ENCODE measurements at places on chromosomes 1 and 21.

- no peak for DNase-seq
Measured at GRCh38 chr1:204692841-204693356, 7.4 kb upstream of the LRRN2 start.

DNA sequence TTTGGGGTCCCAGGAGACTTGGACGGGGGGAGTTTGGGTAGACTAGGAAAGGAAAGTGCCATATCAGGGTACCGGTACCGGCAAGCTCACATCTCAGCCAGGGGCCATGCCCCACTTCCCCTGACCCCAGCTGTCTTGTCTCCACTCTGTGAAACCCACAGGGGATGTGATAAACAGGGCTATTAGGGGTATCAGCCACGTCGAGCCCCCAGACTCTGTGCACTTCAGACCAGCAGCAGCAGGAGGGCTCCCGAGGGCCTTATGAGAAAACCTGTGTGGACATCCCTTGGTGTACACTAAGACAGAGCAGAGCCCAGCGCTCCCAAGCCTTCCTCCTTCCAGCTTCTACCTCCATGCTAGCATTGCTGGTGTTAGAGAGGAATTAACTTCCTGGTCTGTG, 46.3 kb downstream of the TNNT2 start:
- no peak for DNase-seq

DNA sequence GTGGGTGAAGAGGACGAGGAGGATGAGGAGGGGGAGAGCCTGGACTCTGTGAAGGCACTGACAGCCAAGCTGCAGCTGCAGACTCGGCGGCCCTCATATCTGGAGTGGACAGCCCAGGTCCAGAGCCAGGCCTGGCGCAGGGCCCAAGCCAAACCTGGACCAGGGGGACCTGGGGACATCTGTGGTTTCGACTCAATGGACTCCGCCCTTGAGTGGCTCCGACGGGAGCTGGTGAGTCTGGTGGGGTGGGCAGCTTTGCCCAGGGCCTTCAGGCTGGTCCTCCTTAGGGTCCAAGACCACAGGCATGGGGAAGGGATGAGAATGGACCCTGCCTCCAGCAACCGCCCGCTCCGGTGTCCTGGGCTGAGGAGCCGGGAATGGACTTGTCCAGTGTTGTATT, 430 bp downstream of the FAM167B start:
- DNase-seq = no peak

DNA sequence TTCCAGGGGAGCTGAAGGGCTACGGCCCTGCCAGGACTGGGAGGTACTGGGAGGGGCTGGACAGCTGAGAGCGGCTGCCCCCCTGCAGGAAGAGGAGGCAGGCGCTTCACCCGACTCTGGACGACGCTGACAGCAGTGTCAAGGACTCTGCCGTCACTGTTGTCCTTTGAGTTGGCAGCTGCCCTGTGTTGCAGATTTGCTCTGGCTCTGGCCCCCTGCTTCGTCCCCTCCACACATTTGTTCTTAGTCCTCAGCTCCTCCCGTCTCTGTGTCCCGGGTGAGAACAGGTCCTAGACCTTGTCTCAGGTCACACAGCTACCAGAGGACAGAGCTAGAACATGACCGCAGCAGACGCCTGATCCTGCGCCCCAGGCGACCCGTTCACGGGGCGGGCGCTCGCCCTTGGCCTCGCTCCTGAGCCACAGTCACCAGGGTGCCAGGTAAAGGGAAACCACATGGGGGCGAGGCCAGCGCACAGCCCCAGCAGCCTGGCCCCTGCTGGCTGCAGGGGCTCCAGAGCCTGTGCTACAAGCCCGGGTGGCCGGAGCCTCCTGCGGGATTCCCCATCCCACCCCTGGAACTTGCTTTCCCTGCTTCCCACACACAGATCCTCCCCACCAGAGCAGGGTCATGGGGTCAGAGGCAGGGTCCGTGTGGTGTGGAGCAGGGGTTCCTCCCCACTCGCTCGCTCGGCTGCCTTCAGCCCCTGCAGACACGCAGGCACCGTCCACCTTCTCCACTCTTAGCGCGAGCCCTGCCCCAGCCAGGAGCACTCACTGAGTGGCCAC, 10.7 kb upstream of the NPHP4 start:
- DNase-seq = no peak

DNA sequence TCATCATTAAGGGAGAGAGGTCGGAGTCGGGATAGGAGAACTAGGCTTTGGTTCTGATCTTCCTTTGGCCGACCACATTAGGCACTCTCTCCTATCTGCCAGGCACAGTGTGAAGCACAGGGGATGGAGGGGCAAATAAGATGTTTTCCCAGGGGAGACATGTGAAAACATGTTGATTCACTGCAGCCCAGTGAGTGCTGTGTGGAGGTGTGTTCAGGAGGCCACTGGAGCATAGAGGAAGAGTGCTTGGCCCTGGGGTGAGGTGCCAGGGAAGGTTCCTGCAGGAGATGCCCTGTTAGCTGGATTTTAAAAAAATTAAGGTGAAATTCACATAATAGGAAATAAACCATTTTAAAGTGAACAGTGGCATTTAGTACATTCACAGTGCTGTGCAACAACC, 3.7 kb downstream of the VANGL2 start:
- DNase-seq = no peak

DNA sequence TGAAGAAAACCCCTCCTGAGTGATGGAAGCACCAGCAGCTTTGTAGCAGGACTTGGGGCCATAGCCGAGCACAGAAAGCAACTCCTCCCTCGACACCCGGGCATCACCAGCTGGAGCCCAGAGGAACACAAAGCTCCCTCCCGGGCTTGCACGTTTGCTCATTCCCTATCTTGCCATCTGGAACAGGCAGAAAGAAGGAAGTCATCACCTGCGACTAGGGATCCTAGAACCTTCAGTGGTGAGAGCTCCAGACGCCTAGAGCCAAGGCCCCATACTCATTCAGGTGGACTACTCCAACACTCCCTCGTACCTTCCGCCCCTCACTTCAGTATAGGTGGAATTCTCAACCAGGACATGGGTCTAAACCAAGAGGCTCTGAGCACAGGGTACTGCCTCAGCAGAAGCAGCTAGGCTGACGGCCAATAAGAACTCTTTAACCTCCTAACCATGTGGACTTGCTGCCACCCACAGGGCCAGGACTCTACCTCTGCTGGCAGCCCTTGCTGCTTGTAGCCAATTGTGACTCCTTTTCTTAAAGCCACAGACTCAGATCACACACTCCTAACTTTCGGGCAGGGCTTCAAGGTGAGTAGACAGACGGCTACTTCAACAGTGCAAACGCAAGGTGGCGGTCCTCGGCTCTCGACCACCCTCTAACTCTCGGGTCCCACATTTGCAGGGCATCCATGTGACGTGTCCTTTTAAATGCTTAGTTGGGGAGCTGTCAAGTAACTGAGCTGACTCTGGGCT, 65.4 kb downstream of the NPHP4 start:
- DNase-seq = no peak

DNA sequence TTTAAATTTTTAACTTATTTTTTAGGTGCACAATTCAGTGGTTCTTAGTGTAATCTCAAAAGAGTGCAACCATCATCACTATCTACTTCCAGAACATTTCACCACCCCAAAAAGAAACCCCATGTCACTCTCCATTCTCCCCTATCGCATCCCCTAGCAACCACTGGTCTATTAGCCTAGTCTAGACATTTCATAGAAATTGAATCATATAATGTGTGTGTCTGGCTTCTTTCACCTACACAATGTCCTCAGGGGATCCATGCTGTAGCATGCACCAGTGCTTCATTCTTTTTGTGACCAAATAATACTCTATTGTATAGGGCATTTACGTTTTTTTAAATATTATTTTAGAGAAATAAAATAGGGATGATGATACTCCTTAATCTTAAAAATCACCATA, 64.7 kb downstream of the JAK1 start:
- DNase-seq = no peak

DNA sequence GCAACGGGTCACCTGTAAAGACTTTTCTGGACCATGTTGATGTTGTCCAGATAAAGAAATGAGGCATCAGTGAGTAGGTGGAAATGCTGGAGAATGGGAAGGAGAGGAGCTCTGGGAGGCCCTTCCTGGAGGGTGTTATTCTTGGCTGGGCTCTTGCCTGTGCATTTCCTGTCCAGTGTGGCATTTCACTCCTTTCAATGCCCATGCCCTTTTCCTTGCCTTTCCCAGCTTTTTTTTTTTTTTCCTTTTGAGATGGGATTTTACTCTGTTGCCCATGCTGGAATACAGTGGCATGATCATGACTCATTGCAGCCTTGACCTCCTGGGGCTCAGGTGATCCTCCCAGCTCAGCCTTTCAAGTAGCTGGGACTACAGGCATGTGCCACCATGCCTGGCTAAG, 11.8 kb downstream of the NOS1AP start:
- DNase-seq = no peak

- no peak for DNase-seq
Measured at GRCh38 chr1:213931836-213932235, 55.9 kb upstream of the PROX1 start.

DNA sequence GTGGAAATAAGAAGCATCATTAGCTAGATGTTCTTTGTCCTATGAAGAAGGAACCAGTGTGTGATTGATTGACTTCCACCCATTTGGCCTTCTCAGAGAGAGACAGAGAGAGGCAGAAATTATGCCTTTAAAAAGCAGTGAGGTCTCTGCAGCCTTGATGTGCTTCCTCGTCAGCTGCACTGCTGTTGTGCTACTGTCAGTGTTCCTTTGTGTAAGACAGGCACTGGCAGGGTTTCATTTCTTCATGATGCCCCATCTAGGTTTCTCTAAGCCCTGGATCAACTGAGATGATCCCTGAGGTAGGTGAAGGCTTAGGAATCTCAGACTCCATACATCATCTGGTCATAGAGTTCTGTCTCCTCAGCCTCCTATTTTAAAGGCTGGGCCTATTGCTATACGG, 34.9 kb downstream of the GPR3 start:
- DNase-seq = no peak

GRCh38 chr1:230487773-230488428, 61.8 kb upstream of the PGBD5 start:
- DNase-seq = no peak

All from CD4-positive, alpha-beta T cell treated with Interleukin-2 at 100 ng/mL for 4 hours (primary cell).